Globus pallidus (tissue), 1 donor: ENCODE measurements at places on chromosomes 2 and 18.

- DNase-seq = no peak
These were observed 27.1 kb upstream of the SCYGR1 start for GRCh38 chr2:227414846-227415245.

DNA sequence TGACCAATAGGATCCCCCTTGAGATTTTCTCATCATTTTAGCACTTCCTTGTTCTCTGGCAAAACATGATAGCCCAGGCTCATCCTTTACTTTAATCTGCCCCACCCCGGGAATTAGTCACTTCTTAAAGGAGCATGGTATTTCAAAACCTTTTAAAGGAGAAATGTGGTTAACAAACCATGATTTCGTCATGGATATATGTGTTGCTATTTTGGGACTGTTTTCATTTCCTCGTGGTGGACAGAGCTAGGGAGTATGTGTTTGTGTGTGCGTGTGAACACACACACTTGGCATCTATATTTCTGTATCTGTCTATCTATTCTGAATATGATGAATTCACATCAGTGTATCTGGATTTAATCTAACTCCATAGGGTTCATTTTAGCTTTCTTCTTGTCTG lies 128.1 kb downstream of the BIRC6 start:
- no peak for DNase-seq

DNA sequence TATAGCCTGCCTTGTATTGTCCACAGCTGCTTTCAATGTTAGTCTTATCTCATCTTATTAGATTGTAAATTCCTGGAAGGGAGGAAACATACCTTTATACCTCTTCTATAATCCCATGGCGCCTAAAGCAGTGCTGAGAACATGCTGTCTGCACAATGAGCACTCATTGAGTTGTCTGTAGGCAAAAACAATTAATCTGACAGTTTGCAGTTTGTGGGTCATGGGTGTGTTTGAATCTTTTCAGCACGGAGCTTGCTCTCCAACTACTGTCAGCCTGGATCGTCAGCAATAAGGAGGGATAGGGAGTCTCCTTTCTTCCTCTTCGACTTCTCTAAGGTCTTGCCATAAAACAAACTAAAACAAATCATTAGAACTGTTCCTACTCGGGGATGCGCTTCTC lies 26.5 kb upstream of the GREB1L start:
- no peak for DNase-seq

GRCh38 chr2:232237464-232237863 lies 141.1 kb upstream of the ALPP start:
- no peak for DNase-seq

GRCh38 chr2:104914509-104914908 lies 60.6 kb downstream of the POU3F3 start:
- DNase-seq = no peak

GRCh38 chr2:3741867-3742602 lies 38.7 kb downstream of the DCDC2C start:
- DNase-seq = no peak

GRCh38 chr2:68185541-68186164 lies 28.0 kb downstream of the PNO1 start:
- no peak for DNase-seq

- no peak for DNase-seq
These were observed 83.4 kb upstream of the PXDN start for GRCh38 chr2:1827686-1828085.

GRCh38 chr2:156803243-156803642 lies 367.1 kb downstream of the GPD2 start:
- DNase-seq = no peak

DNA sequence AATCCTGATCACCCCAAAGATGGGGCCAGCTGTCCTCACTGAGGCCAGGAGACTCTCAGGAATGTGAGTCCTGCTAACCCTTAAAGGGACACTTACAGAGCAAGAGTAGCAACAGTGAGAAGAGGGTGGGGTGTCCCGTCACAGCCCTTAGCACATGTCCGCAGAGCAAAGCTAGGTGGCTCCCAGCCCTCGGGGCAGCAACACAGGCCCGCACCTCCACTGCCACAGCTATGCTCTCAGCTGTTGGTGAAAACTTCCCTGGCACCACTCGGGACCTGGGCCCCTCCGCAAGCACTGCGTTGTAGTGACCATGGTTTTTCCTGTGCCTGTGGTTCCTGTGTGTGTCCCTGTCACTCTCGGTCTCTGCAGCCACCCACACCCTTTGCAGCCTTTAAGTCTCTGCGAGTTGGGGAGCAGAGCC lies 76.4 kb upstream of the UXS1 start:
- DNase-seq = no peak

GRCh38 chr2:85057226-85057962 lies 75.8 kb upstream of the TCF7L1 start:
- DNase-seq = no peak

- DNase-seq = no peak
These were observed 26.5 kb downstream of the KIAA2012 start for GRCh38 chr2:202099515-202099914.

DNA sequence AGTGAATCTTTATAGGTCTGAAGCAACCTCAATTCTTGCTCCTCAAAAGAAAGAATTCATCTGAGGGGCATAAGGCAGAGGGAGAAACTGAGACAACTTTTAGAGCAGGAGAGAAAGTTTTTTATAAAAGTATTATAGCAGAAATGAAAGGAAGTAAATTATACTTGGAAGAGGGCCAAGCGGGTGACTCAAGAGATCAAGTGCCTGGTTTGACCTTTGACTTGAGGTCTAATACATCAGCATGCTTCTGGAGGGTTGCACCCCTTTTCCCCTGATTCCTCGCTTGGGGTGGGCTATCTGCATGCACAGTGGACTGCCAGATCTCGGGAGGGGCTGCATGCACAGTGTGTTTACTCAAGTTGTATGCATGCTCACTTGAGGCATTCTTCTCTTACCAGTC lies 268.5 kb upstream of the LRATD1 start:
- no peak for DNase-seq

- DNase-seq = no peak
These were observed 42.9 kb upstream of the ATG16L1 start for GRCh38 chr2:233208382-233209116.

- no peak for DNase-seq
These were observed 223.6 kb downstream of the ALPK2 start for GRCh38 chr18:58405107-58405898.

- no peak for DNase-seq
These were observed 7.8 kb downstream of the SULT1C4 start for GRCh38 chr2:108385411-108386071.

DNA sequence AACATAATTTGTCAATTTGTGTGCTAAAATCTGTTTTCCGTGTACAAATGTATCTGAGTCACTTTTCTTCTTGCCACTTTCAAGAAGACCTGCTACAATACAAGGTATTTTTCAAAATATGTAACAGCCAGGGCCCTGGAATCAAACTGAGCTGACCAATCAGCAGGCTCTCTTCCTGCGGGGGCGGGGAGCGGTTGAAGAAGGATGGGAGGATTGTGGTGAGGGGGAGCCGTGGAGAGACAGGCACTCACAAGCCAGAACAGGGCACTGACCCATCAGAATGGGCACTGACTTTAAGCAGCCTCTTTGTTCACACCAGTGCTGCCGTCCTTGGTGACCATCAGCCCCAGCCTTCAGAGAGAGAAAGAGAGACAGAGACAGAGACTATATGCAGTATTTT lies 40.6 kb upstream of the CCNYL1 start:
- no peak for DNase-seq

DNA sequence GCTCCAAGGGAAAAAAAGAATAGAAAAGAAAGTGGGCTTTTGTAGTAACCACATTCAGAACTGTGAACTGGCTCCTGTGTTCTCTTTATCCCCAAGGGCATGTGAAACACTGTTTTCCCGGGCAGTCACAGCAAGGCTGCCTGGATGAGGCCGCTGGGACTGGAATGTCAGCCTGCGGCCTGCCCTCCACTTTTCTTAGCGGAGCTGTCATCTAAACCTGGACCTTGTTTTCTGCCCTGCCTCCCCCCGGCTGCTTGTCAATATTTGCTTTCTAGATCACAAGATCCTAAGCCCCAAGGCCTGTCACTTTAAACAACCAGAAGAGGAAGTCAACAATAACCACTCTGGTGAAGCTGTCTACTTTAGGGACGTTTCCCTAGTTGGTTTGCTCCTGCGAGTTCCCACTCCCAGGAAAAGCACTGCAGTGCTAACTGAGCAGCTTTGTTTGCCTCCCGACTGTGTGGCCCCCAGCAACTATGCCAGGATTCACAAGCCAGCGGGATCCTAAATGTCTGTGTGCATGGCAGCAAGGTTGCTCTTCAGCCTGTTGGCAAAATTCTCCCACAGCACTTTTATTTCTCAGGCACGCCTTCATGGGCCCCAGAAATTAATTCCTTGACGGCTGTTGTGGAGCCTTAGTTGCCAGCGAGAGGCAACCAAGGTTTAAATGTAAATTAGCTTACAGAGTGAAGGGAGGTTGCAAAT lies 30.6 kb downstream of the SOWAHC start:
- peak; percentile 11 for DNase-seq

DNA sequence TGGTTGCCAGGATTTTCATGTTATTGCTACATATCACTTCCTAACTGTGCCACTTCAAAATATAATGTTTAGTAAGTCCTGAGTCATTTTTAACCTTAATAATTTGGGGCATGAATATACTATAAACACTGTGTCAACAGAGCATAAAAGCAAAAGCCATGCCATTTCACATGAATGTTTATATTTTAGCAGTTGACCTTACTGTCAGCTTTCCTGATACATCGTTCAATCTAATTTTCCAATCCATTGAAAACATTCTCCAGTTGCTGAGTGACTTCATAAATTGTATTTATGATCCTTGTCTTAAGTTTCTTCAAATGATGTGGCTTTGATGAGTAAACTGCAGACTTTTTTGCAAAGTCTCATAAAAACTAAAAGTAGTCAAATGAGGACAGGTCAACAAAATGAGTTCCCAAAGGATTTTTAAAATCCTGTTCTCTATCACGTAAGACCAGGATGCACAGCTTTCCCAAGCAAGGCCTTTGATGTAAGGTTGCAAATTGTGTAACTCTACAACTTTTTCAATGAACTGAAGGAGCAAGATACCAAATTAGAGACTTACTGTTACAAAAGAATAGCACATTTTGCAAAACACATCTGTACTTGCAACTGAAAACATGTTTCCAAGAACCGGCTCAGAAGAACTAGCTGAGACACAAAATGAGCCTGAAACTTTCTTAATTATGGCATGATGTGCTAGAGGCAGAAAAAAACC lies 117.7 kb downstream of the SATB2 start:
- no peak for DNase-seq

GRCh38 chr2:237281836-237282306 lies 132.1 kb downstream of the COL6A3 start:
- DNase-seq = no peak

- DNase-seq = no peak
These were observed 261.6 kb upstream of the PXDN start for GRCh38 chr2:2005915-2006314.

- DNase-seq = no peak
These were observed 36.2 kb upstream of the TMEFF2 start for GRCh38 chr2:192230889-192231453.

GRCh38 chr18:78505851-78506461 lies 473.7 kb upstream of the SALL3 start:
- peak; percentile 68 for DNase-seq

GRCh38 chr2:205860885-205861284 lies 178.6 kb downstream of the NRP2 start:
- no peak for DNase-seq

- DNase-seq = no peak
These were observed 594.9 kb upstream of the ID2 start for GRCh38 chr2:8086796-8087479.

- no peak for DNase-seq
These were observed 1.3 kb upstream of the UPP2 start for GRCh38 chr2:158100411-158100810.

DNA sequence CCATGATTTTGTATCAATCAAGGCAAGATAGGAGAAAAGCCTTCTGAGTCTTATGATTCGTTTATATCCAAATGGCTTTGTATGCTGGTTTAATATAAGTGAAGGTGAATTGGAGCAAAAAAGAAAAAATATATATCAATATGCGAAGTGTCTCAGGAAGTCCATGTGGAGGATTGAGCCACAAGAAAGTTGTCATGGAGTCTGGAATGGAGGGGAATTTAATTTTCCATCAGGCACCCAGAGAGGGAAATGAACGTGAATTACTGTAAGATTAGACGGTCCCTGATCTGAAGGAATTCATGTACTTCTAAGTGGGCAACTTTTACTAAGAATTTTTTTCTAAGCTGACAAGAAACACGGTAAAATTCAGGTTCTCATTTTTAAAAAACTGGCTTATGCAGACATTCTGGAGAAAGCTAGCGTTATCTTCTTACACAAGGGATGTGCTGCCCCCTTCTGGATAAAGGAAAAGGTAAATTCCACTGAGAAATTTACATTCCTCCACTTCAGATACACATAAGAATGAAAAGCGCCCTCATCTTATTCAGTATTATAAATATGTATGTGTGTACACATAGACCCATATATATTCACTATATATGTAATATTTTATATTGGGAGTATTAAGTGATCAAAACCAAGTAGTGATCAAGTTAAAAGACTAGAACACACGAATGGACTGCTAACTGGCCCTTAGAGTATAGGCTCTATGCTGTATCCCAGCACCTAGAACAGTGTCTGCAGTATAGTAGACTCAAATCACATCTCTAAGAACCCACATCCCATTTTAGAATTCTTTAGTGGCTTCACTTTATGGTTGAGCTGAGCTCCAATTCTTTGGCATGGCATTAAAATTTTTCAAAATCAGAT lies 289.0 kb upstream of the TFPI start:
- peak; percentile 65 for DNase-seq

DNA sequence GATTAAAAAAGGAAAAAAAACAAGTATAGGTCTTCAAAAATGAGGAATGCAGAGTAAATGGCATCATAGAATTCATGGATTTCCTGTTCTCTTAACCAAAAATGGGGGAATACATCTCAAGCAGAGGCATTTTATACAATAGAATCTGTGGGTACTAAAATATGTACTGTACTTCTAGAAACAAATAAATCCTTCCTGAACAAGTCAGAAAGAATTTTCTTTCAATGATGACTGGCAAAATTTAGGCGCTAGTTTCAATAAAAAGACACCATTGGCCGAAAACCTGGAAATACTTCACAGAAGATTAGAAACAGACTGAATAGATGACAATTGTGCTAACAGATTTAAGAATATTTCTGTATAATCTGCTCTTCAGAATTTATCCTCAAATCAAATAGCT lies 15.1 kb downstream of the TRAK2 start:
- DNase-seq = no peak

DNA sequence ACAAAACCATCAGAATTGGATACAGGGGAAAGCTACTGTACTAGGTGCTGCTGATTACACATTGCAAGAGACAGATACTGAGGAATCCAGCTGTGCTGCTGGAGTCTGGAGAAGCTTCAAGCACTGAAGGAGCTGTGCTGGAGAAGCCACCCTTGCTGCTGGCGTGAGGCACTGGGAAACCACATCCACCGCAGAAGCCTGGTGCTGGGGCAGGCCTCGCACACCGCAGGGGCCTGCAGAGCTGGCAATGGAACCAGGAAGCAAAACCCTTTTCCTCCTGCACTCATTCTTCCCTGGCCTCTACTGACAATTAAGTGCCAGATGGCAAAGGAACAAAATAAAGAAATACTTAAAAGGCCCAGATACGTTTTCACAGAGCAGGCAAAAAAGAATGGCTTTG lies 94.4 kb upstream of the MSH6 start:
- DNase-seq = no peak
